NB4 (cell line): ENCODE measurements at places on chromosomes 7 and 10.
A peak's percentile ranks its signal among the peaks of the same experiment; 100 is the strongest.

DNA sequence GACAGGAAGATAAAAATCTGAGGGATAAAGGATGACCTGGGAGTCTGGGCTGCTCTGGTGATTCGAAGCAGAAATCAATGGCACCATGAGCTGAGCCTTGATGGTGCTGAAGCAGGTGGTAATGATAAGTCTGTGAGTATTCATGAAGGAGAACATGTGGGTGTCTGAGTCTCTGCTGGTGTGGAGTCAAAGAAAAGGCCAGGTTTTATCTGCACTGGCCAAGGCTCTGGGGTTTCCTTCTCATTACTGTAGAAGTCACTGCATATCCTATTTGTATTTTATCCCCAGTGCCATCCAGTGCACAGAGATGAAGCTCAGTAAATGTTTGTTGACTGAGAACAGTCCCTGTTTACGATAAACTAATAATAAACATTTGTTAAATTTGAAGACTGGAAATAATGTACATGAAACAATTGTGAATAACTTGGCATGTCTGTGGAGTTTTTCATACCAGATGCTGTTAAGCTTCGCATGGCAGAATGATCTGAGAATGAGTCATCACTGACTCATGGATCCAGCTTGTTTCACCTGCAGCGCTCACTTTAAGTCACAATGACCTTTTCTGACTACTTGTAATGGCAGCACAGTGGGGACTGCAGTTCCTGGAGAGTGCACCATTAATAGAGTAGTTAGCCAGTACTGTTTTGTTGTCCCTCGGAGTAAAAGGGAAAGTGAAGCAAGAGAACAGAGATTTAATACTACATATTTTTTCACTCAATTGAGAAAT lies 538.5 kb downstream of the HTR7 start:
- DNase-seq, result peak; percentile 26

- DNase-seq, result no peak
Observed at GRCh38 chr7:73723813-73724212, 4.3 kb upstream of the STX1A start.

DNA sequence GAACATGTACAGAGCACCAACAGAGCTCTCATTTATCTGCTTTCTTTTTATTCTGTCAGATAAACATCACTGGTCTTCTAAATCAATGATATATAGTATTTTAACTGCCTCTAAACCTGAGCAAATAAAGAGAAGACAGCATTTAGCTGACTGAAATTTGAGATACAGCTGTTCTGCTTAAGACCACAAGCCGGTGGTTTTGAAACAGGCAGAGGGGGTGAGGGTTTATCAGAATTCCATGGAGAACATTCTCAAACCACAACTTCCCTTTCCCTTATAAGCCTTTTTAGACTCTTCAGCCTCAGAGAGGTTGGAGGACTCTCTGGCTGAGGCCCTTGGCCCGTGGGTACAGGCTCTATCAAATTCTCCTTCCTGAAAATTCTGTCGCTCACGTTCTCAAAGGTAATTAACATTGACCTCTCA lies 87.4 kb upstream of the RSU1 start:
- DNase-seq, result peak; percentile 66

- DNase-seq, result no peak
Observed at GRCh38 chr10:76309070-76309469, 877.6 kb downstream of the LRMDA start.

GRCh38 chr7:12066521-12066920 lies 144.6 kb upstream of the TMEM106B start:
- no peak for DNase-seq
